ENCODE measurements at places on chromosomes 12 and 14.
A peak's percentile ranks its signal among the peaks of the same experiment; 100 is the strongest.

GRCh38 chr12:47152095-47152494 is 72.3 kb upstream of the AMIGO2 start:
- no peak for DNase-seq

GRCh38 chr12:126198966-126199692 is 1133.9 kb downstream of the AACS start:
- DNase-seq, result no peak

DNA sequence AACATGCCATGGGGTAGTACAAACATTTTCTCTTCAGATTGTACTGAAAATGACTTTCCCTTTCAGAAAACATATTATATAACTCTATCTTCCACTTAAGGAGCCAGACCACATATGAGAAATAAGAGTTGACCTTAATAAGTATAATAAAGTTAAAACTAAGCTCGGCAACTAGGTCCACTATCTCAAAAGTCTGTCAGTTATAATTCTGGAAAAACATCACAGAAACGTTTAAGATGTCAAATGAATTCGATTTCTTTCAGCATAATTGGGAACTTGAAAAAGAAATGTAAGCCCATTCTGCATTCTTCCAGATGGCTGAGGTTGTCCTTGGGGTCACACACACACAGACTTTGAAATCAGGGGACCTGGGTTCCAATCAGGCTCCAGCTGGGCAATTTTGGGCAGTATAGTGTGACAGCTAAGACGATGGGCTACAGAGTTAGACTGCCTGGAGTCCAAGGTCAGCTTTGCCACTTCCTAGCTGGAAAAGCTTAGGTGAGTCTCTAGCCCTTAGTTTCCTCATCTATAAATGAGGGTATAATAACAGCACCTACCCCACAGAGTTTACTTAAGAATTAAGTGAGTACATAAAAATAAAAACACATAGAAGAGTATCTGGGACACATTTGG is 75.6 kb downstream of the PPP2R5E start:
- no peak for DNase-seq

- DNase-seq, result no peak
These were observed 210.1 kb upstream of the TBX3 start for GRCh38 chr12:114894076-114894475.

- DNase-seq, result no peak
These were observed 29.8 kb upstream of the AMN start for GRCh38 chr14:102892651-102893050.

DNA sequence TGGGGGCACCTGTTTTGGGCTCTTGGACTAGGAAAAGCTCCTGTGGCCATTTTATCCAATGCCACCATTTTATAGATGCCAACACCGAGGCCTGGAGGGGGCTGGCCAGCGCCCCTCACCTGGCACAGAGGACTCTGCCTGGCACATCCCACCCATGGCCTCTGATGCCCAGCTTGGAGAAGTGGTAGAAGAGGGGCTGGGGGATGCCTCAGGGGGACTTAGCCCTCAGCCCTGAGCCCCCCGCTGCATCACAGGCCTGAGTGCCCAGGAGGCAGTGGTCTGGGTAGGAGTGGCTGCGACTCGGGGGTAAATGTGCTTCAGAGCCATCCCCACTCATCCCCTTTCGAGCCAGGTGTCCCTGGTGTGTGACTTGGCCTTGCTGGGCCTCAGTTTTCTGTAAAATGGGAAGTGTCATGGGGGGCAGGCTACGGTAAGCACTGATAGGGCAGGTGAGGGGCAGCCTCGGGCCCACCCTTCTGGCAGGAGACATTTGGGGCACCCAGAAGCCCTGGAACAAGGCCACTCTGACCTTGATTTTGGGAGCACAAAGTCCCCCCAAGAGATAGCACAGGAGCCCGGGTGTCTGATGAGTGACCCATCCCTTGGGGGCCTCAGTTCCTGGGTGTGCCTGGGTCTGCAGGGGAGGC is 22.5 kb downstream of the SH2B3 start:
- no peak for DNase-seq

- DNase-seq, result no peak
These were observed 138.8 kb upstream of the MAP1LC3B2 start for GRCh38 chr12:116420227-116420880.

- peak; percentile 49 for DNase-seq
These were observed 13.0 kb downstream of the FBXO33 start for GRCh38 chr14:39419272-39419671.

DNA sequence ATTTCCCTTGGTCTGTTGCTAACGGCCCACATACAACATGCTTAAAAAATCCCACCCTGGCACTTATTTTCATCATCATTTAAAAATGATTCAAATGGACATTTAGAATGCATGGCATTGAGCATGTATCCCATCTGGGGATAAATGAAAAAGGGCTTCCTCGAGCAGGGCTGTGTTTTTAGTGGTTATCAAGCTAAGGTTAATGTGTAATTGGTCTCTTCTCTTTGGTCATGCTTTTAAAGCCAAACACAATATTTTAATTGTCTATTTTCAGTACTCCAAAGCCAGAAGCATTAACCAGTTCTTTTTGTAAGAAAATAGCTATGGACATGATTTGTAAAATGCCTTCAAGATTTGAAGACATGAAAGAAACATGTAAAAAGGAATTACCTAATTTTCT is 1.9 kb upstream of the TRHDE start:
- DNase-seq, result no peak

DNA sequence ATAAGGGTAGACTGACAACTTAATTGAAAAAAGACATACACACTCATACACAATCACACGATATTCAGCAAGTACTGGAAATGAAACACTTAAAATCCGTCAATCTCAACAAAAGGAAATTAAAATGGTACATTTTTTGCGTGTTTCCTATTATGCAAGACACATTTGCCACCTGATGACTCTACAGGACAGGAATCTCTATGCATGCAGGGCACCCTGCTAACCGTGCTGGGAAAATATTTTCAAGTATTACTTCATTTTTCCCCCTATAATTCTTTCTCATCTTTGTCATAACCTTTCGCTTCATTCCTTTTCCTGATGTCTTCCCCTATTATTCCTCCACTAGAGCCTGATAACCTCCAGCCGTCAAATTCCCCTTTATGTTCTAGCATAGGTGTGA is 150.2 kb downstream of the TMEM132D start:
- DNase-seq, result no peak

DNA sequence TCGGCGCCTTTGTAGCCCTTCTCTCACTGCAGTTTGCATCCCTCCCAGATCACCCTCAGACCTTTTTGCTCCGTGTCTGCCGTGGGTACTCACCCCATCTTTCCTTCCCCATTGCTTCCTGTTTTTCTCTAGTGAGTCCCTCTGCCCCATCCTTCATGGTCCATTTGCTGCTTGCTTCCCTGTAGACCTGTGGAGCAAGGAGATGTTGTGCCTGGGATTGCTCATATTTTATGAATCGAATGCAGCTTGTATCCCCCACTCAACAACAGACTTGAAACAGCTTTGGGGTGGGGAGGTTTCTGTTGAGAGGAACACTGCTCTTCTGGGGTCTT is 661 bp downstream of the DENR start:
- DNase-seq, result no peak

GRCh38 chr14:105273062-105273461 is 24.7 kb downstream of the BTBD6 start:
- no peak for DNase-seq

- DNase-seq, result peak; percentile 63
These were observed 75.5 kb upstream of the RERGL start for GRCh38 chr12:18165422-18165871.

GRCh38 chr14:93044556-93044955 is 71.2 kb downstream of the ITPK1 start:
- no peak for DNase-seq

- no peak for DNase-seq
These were observed 51.4 kb upstream of the GPR132 start for GRCh38 chr14:105116451-105117256.

DNA sequence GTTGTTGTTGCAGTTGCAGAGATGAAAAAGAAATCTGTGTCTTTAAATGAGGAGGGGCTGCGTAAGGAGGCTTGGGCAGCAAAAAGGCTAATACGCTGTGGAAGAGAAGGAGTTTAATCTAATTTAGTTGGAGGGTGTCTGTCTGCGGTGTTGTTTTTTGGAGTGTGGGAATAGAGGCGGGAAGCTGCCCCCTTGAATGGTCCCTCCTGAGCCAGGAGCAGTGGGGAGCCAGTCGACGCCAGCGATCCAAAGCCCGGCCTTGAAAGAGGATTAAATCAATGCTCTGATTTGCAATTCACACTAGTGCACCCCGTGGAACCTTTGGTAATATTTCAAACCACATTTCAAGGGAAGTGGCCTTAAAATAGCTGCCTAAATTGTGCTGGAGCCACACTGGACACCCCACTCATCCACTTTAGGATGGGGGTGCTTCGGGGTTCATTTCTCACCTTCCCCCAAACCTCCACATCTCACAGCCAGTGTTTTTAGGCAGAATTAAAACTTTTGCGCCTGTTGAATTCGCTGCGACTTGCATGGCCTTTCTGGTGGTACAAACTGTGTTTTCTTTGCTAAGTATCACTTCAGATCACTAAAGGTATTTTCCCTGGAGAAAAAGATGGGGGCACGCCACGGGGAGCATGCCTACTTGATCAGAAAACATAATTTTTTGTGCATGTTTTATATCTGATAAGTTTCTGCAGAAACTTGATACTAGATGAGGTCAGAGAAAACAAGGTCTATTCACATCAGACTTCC is 4.1 kb upstream of the FZD10 start:
- DNase-seq, result no peak

DNA sequence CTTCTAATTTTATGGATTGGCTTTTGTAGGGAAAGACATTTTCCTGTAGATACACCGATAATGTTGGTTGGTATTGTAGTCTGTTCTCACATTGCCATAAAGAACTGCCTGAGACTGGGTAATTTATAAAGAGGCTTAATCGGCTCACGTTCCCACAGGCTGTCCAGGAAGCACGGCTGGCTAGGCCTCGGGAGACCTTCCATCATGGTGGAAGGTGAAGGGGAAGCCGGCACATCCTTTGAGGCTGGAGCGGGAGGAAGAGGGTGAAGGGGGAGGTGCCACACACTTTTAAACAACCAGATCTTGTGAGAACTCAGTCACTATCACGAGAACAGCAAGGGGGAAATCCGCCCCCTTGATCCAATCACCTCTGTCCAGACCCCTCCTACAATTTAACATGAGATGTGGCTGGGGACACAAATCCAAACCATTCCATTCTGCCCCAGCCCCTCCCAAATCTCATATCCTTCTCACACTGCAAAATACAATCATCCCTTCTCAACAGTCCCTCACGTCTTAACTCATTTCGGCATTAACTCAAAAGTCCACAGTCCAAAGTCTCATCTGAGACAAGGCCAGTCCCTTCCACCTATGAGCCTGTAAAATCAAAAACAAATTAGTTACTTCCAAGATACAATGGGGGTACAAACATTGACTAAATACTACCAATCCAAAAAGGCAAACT is 66.7 kb upstream of the EIF5 start:
- no peak for DNase-seq

DNA sequence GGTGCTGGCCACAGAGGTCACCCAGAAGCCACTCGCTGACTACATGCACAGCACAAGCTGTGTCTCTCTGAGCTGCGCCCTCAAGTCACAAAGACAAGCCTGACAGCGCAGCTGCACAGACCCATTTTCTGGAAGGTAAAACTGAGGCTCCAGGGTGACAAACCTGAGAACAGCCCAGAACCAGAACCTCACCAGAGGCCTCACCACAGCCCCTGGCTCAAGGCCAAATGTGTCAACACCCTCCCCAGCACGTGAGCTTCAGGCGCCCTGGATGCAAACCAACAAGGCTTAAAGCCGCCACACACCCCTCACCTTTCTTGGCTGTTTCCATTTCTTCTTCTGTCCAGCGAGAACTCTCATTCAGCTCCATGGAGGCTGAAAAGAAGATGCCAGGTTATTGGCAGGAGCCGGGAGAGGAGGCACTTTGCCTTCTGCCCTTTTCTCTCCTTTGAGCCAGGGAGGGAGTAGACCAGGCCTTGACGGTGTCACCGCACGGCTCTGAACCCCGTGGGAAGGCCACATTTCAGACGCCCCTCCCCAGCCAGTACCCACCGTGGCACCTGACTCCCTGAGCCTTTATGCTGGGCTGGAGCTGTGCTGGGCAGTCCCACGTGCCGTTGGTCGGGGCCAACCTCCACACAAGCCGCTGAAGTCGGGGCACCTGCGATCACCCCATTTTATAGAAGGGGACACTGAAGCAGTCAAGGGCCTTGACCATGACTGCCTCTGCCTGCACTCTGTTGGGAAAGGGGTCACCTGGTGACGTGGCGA is 103.1 kb downstream of the RFLNA start:
- peak; percentile 65 for DNase-seq

DNA sequence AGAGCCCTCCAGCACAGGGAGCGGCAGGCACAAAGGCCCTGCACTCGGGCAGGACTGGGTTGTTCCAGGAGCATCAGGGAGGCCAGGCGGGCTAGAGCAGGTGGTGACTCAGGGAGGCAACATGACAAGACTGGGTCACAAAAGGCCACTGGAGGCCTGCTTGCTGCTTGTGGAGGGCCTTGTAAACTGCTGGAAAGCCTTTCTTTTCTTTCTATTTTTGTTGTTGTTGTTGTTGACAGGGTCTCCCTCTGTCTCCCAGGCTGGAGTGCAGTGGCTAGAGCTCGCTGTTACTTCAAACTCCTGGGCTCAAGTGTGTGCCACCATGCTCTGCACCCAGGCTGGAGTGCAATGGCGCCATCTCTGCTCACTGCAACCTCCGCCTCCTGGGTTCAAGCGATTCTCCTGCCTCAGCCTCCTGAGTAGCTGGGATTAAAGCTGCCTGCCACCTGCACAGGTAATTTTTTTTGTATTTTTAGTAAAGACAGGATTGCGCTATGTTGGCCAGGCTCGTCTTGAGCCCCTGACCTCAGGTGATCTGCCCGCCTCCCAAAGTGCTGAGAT is 11.8 kb upstream of the RCOR1 start:
- DNase-seq, result no peak

DNA sequence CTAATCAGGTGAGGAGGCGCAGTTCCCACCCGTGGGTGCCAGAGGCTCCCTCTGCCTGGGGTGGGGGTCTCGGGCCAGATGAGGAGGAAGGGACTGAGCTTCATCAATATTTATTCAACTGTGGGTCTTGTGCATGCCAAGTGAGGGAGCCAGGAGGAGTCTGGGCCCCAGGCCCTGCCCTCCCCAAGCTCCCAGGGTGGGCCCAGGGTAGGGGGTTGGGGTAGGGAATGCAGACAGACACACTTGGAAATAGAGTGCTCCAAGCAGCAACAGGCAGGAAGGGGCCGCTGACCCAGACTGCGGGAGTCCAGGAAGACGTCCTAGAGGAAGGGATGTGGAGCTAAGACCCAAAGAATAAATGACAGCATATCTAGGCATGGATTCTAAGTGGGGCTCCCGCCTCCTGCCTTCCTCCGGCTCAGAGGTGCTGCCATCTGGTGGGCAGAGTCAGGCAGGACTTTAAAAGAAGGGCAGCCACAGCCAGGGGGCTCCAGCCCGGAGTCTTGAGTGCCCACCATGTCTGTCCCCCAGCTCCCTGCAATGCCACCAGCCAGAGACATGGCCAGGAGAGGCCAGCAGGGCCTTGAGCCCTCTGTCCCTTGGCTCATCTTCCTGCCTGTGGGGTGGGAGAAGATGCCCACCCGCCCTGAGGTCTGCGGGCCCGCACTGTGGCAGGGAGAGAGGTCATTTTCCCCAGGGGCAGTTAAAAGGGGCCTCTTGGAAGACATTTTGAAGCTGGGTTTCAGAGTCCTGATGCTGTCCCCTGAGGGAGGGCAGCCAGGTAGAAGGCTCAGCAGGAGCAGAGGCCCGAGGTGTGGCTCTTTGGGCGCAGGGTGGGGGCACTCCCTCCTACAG is 70.1 kb downstream of the PHETA1 start:
- peak; percentile 46 for DNase-seq
